ENCODE measurements at places on chromosomes 2 and 18.
A peak's percentile ranks its signal among the peaks of the same experiment; 100 is the strongest.

DNA sequence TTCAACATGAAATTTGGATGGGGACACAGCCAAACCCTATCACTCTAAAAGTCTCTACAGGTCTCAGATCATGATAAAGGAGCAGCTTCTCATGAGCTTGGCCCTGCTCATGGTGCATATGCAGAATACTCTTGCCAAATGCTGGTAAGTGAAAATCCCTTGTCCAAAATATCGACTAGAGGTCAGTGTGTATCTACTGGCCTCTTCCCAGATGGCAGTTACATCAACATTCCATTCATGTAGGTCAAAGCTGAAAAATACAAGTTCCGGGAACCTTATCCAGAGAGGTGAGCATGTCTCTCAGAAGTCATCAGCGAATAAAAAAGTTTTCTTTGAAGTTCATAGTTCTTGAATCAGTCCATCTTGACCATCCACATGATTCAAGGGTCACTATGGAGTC lies 7.6 kb upstream of the NT5C1B start:
- DNase-seq: no peak

GRCh38 chr18:49988733-49989132 lies 175.4 kb upstream of the ACAA2 start:
- no peak for DNase-seq

DNA sequence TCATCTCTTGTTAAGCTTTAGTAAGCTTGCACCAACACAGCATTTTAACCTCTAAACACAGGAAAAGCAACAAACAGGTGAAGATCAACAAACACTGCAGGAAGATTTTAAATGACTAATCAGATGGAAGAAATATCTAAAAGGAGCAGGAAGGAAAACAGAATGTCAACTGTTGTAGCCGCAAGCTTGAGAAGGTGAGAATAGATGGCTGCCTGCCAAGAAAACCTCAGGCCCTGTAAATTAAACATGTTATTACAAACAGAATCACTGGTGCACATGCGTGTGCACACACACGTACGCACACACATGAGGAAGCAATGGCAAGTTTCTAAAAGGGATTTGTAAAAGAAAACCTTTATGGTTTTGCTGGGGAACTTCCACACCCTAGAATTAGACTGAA lies 257.8 kb upstream of the GALNT5 start:
- DNase-seq: no peak

- no peak for DNase-seq
These were observed 265.4 kb upstream of the UBE2E3 start for GRCh38 chr2:180715044-180715443.

DNA sequence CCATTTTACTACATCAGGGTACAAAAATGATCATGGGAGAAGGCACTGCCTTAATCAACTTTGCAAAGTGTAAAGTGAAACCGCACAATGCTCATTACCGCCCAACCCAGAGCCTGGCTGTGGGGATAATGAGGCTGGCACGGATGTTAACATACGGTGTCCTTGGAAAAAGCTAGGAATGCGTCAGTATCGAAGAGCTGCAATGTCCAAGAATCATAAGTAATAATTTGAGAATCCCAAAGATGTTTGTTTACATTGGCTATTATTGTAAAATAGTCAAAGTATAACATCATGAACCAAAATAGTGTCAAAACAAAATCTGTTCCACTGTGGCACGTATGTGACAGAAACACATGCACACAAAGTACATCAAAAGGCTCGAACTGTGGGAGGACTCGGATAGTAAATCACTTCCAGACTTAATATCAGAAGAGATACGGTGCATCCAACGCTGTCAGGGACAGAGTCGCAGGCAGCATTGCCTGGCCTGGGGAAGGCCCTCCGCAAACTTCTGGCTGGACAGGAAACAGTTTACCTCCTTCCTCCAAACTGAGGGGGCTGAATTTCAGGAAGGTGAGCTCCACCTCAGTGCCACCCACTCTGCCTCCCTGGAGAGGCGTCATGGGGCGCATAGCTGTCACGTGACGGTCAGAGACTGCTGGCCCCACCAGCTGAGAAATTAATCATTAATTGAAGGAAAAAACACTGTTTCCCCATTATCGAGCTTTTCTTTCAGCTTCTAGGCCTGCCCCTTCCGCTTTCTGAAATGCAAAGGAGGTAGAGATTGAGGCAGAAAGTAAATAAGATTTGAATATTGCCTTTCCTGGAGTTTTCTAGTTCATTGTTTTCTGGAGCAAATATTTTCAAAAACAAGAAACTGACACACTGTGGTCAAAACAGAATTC lies 1.8 kb upstream of the ID2 start:
- DNase-seq: no peak

GRCh38 chr2:28348149-28348567 lies 44.5 kb upstream of the FOSL2 start:
- DNase-seq: no peak

GRCh38 chr2:176601066-176601465 lies 331.8 kb downstream of the MTX2 start:
- DNase-seq: peak; percentile 37

- peak; percentile 61 for DNase-seq
These were observed 126.2 kb upstream of the LGALSL start for GRCh38 chr2:64327510-64328414.

- DNase-seq: no peak
These were observed 1094.8 kb downstream of the SUCLG1 start for GRCh38 chr2:83364264-83364663.

DNA sequence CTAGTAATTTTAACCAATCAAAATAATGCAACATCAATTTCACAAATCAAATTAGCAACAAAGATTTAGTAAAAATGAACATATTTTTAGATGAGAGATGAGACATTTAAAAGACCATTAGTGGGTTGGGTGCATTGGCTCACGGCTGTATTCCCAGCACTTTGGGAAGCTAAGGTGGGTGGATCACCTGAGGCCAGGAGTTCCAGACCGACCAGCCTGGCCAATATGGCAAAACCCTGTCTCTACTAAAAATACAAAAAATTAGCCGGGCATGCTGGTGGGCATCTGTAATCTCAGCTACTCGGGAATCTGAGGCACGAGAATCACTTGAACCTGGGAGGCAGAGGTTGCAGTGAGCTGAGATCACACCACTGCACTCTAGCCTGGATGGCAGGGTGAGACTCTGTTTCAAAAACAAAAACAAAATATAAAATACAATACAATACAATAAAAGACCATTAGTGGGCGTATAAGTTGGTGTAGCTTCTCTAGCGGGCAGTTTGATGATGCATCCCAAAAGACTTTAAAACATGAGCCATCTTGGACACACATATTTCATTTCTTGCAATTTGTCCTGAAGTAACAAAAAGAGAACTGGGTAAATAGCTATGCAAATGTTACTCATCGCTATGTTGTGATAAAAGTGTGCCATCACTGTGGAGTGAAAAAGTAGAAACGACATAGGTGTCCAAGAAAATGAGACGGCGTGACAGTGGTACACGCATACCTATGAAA lies 101.8 kb downstream of the COL6A3 start:
- DNase-seq: no peak

DNA sequence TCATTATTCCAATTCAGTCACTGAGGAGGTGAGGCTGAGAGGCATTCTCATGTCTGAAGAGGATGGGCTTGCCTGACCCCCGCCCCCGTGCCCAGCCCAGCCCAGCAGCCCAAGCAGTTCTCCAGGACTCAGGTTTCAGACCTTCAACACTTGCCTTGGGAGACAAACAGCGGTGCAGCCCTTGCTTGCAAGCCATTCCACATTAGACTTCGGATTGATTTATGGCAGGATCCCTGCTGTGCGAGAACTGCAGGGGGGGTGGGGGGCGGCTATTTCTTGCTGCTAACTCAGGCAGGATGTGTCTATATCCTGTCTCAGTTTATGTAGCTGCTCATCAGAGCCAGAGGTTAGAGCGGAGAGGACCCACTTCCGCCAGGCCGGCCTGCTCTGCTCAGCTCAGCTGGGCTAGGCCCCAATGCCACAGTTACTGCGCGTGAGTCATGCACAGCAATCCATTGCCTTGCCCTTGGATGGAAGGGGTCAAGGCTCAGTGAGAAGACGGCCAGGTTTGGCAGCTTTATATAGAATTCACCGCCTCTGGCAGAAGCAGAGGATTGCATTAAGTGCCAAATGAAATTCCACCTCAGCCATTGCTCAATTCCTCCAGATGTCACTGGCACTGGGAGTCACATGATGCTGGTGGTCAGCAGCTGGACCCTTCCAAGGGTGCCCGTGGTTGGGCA lies 1.8 kb downstream of the GYPC start:
- DNase-seq: no peak

DNA sequence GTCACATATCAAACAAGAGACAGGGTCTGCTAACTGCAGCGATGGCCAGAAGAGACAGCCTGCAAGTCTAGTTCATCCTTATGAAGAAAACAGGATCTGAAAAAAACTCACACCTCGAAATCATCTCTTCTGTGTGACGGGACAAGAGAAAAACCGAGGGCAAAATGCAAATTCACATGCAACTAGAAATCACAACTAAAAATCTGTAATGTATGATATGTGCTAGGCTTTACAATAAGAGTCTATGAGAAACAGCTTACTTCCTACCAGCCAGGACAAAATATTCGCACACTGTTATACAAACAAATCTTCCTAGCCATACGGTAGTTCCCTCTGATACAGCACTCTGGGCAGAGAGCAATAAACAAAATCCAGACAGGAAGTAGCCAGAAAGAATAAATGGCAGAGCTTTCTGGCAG lies 48.8 kb downstream of the ANKRD44 start:
- no peak for DNase-seq

DNA sequence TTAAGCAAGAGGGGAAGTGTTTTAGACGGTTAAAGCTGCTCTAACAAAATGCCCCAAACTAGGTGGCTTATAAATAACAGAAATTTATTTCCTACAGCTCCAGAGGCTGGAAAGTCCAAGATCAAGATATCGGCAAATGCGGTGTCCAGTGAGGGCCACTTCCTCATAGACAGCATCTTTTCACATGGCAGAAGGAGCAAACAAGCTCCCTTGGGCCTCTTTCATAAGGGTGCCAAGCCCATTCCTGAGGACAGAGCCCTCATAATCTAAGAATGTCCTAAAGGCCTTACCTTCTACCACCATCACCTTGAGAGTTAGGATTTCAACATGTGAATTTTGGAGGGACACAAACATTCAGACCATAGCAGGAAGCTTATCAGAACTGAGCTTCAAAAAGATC lies 57.3 kb upstream of the PPP1CB start:
- DNase-seq: no peak

DNA sequence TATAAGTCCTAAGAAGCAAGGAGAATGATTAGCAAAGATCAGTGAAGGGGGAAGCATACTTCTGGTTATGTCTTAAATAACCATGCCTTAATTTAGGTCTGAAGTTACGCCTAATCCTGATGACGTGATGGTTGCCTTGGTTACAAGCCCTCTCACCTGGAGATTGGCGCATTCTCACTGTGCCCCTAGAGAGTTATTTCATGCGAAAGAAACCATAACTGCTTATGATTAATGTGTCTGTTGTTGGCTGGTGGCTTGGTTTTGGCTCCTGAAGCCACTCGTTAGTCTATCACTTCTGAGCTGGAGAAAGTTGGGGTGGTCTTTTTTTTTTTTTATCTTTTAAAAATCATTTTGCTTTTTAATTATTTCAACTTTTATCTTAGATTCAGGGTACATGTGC lies 47.0 kb downstream of the TNFRSF11A start:
- peak; percentile 81 for DNase-seq

DNA sequence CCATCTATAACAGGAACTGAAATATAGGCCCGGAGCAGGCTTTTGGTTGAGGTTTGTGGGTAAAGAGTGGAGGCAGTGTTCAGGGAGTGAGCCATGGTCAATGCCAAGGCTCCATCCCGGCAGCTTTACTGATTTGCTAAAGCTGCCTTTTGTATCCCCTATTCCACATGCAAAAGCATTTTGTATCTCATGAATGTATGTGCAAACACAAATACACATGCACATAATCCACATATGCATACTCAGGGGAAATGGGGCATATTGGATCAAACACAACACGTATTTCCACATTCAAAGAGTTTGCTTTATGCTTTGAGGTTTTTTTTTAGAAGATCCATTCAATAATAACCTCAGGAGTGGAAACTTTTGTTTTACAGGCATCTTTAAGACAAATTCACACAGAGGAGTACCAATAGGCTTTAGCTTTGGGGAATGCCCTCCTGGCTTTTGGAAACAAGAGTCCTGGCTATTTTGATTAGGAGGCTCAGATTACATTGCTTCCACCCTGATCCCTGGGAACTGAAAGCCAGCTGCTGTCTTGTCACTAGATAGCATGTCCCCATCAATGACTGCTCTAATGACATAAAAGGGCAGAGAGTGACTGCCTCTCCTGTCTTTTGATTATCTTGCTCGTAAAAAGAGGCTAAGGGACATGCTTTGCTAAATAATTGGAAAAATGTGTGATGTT lies 263.2 kb downstream of the EN1 start:
- DNase-seq: peak; percentile 63

DNA sequence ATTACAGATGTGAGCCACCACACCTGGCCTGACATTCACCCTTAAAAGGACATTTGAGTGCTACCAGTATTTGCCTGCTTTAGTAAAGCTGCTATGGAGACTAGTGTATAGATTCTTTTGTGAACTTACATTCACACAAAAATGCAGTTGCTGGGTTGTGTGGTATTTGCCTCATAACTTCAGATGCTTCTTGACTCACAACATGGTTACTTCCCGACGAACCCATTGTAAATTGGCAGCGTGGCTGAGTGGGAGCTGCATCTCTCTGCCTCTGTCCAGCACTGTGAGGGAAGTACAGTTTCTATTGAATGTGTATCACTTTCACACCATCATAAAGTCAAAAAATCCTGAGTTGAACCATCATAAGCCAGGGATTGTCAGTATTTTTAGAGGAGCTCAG lies 56.9 kb downstream of the RRM2 start:
- no peak for DNase-seq

- DNase-seq: no peak
These were observed 129.3 kb upstream of the ACKR3 start for GRCh38 chr2:236440110-236440881.

DNA sequence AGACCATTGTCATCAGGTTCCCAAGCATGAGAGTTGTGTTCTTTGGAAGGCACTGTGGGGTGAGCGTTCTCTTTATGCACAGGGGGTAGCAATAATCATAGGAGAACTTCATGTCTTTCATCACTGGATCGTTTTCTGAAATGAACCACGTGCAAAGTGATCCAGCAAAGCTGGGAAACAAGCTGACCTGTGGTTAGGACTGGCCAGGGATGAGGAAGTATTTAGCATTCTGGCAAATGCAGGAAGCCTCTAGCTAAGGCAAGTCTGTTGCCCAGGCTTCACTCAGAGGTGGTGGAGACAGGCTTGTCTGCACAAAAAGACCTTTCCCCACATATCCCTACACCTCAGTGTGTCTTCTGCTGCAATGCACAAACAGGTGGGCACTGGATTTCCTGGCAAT lies 58.6 kb downstream of the MMADHC start:
- no peak for DNase-seq

- DNase-seq: no peak
These were observed 29.4 kb downstream of the HADHB start for GRCh38 chr2:26274058-26274613.

All from NCI-H524 (cell line).